GM23338 (cell line): ENCODE measurements at places on chromosomes 12 and 14. TPM values are rescaled to one million over a fixed set of nuclear protein-coding genes. Genes with fewer than 3 reads are reported as not detected.

Gene AMIGO2
- 3.5 and 3.8 TPM in 2 replicates for total RNA-seq

Gene TTC9
- 29.2 and 34.2 TPM in 2 replicates for total RNA-seq

Gene L2HGDH
- 22.0 and 28.5 TPM in 2 replicates for total RNA-seq

Gene RPGRIP1
- total RNA-seq: 0.93 and 1.6 TPM in 2 replicates

Gene PMCH
- total RNA-seq: not detected in 2 replicates

Gene CELA1
- total RNA-seq: not detected in 2 replicates

Gene CMKLR1
- 1.6 and 2.6 TPM in 2 replicates for total RNA-seq

Gene TPH2
- 1.0 and 1.4 TPM in 2 replicates for total RNA-seq
